Neural crest cell (in vitro differentiated cells): ENCODE measurements at places on chromosomes 5 and 9. TPM values are rescaled to one million over a fixed set of nuclear protein-coding genes. Genes with fewer than 3 reads are reported as not detected.
A peak's percentile ranks its signal among the peaks of the same experiment; 100 is the strongest.

- no peak overlapping the region for H3K27ac ChIP-seq
- no peaks in the 10 kb centered on the region for H3K4me1 ChIP-seq
- H3K27me3 ChIP-seq: no peaks in the 10 kb centered on the region
- H3K36me3 ChIP-seq: peaks cover 3% of the 10 kb centered on the region
These were observed 74.1 kb upstream of the PIK3R1 start for GRCh38 chr5:68141494-68141893.

DNA sequence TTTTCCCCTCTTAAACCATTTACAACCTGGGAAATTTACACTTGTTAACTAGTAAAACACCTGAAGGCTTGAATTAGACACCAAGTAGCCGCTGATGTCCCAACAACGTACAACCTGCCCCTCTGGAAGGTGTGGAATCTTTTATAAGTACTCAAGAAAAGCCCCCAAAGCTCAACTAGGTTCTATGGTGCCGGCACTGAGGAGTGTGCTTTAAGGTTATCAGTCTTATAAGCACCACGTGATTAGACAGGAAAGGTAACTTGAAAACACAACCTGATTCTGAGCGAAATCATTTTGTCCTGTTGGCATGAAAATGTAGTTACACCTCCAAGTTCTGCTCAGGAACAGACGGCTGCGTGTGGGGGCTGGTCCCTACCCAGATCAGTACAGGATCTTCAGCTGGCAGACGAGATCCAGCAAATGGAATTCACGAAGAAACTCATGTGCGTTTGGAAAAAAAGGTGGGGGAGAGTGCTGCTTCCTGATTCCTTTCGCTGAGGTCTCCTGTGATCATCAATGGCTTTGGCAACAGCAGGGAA is 195.5 kb downstream of the MEF2C start:
- H3K4me1 ChIP-seq: peaks cover 29% of the 10 kb centered on the region
- DNase-seq: no peak
- H3K4me3 ChIP-seq: peak overlapping the region; percentile 25
- H3K27ac ChIP-seq: no peak overlapping the region
- H3K36me3 ChIP-seq: peaks cover 3% of the 10 kb centered on the region

- H3K27me3 ChIP-seq: peaks cover 6% of the 10 kb centered on the region
- H3K4me1 ChIP-seq: no peaks in the 10 kb centered on the region
- H3K27ac ChIP-seq: no peak overlapping the region
- DNase-seq: no peak
- H3K36me3 ChIP-seq: no peaks in the 10 kb centered on the region
These were observed 151.9 kb upstream of the SMC2 start for GRCh38 chr9:103942200-103942599.

S100Z gene
- total RNA-seq: not detected in 2 replicates
